ENCODE measurements at places on chromosomes 4 and X.

DNA sequence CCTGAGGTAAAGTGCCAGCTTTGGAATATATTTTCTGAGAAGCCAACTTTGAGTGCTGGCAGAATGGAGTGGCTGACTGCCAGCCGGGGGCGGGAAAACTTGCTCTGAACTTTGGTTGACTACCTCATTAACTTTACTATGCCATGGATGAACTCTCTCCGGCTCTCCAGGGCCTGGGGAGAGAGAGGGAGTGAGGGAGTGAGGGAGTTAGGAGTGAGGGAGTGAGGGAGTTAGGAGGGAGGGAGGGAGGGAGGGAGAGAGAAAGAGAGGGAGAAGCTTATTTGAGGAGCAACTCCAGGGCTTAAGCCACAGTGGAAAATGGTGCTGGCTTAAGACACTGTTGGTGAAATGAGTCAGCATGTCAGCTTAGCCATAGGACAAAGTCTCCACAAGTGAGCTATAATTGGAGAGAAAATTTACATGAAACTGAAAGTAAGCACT, 280.9 kb upstream of the RPS6KA3 start:
- DNase-seq = no peak

DNA sequence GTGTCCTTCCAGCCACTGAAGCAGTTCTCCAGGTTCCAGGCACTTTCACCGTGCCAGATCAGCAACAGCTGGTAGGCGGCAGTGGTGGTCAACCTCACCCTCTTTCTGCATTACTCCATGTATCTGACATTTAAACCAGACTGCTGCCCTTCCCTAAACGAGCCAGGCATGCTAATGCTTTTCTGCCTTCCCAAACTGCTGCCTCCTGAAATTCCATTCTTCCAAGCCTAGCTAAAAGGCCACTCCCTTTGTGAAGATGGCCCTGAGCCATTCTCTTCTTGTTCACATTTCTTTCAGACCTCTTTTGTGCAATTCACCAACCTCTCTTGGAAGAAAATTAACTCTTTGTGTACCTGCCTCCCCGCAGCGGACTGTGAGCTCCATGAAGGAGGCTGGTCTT, 73.7 kb downstream of the CHST7 start:
- DNase-seq = no peak

GRCh38 chr4:77193511-77194102, 36.6 kb downstream of the CCNG2 start:
- DNase-seq = peak; percentile 79

DNA sequence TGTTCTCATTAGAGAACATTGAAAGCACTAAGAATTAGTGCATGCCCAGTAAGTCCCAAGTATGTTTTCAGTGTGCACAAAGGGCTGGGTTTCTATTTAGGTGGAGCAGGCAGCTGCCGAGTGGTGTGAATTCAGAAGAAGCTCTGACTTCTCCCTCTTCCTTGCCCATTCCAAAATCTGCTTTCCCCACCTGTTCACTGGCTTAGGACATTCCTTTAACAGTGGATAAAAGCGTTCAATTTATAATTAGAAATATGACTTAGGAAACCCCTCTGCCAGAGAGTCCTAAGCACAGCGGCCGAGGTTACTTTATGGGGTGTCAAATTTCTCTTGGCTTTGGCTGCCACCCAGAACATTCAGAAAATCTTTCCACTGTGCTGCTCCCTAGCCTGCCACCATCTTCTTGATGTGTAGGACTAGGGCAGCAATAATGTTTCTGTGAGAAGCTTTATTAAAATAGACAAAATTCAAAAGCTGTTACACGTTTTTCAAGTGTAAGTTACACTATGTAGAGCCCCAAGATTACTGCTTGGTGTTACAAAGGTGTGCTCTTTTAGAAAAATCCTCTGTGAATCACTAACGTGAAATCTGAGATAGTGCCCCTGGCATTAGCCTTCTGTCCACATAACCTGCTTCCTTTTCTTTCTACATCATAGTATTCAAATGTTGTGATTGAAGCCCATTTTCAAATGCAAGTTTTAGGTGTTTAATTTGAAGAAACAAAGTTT, 191.6 kb upstream of the ANKRD50 start:
- no peak for DNase-seq

DNA sequence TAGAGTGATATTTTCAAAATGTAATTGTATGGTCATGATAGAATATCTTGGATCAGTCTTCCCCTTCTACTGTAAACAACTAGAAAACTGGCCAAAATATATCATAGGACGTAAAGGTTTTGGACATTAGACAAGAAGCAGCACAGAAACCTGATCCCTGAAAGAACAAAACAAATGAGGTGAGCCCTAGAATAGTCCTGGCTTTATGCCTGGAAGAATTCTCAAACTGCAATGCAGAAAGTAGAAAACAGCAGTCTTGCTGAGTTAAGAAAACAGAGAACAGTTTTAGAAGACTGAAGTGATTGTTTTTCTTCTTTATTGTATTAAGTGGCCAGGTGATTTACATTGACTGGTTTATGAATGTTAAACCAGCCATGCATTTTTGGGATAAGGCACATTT, 19.5 kb downstream of the NSUN7 start:
- DNase-seq = no peak

DNA sequence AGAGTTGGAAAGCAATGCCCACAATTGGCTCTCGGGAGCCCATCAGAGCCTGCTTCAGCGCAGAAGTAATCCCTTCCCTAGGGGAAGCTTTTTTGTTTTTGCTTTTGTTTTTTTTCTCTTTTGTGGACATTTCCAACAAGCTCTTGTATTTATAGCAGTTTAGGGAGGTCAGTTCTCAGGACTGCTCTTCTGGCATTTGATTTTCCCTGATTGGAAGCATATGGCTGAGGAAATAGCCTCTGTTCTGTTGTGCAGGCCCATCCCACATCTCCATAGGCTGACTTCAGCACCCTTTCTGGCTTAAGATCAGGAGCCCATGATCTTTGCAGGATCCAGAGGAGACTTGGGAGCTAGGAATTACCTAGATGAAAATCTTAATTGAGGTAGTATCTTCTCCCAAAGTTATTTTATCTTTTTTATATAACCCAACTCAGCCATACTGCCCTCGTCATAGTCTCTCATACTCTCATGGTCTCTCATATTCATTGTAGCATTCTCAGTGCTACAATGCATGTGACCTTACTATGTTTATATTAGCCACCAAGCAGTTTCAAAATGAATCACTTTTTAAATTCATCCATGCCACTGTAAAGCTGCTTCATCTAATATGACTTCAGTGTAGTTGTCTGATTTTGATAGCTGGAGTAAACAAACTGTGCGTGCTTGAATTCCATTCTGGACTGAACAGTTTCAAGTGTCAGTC, 16.7 kb downstream of the PAGE4 start:
- no peak for DNase-seq

DNA sequence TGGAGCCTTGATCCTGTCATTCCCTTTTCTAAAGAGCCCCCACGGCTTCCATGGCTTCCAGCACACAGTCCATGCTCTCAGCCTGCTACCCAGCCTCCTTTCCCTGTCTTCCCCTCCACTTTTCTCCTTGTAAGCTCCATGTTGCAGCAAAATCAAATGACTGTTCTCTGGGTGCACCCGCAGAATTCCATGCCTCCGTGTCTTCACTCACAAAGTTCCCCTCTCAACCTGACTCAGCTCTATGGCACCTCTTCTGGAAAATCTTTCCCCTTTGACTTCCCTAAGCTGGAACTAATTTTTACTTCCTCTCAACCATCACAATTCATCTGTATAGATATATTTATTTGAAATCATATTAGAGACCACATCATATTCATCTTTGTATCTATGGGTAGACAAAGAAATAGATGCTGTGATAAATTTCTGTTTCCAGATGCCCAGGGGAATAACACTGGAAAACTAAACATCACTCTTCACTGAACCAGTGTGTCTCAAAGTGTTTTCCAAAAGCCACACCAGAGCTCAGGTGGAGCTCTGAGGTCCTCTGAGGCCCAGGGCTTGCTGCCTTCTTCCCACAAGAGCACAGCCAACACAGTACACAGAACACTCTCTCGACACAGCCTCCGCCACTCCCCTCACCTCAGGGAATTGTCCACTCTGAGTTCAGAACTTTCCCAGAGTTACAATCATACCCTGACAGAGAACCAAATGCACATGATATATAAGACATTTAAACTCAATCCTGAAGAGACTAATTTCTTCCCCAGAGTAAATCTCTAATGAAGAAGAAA, 3.3 kb downstream of the SETD7 start:
- no peak for DNase-seq
